ENCODE measurements at places on chromosomes 11 and 22.

GRCh38 chr11:41803895-41804294, 344.4 kb upstream of the LRRC4C start:
- DNase-seq: no peak

DNA sequence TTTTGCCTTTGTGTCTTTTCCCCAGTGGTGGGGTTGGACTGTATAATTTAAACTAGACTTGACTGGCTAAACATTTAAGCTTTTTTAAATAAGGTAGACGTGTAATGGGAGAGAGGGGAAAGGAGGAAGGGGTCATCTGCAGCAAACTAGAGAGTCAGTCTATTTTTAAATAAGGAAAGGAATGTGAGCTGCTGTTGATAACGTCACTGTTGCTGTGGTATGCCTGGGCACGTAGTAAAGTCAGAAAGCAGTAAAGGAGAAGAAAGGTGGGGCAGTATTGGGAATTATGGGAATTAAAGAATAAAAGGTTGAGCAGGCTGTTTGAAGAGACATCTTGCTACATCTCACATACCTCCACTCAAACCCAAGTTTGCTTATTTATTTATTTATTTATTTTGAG, 80.4 kb upstream of the FSHB start:
- no peak for DNase-seq

DNA sequence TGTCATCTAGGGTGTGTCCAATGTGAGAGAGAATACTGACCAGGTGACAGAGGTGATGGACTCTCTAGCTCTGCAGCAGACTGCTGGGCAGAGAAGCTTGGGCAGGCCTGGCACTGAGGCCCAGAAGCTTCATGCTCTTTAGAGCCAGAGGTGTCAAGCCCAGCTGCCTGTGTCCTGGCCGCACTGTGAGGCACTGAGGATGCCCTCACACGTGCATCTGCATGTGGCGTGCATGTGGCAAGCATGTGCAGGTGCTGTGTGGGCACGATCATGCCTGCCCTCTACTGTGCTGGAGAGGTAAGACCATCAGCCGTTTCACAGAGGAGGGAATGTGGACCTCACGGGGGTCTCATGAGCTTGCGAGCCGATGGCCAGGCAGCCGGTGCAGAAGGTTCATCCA, 15.8 kb upstream of the TXNRD2 start:
- no peak for DNase-seq

DNA sequence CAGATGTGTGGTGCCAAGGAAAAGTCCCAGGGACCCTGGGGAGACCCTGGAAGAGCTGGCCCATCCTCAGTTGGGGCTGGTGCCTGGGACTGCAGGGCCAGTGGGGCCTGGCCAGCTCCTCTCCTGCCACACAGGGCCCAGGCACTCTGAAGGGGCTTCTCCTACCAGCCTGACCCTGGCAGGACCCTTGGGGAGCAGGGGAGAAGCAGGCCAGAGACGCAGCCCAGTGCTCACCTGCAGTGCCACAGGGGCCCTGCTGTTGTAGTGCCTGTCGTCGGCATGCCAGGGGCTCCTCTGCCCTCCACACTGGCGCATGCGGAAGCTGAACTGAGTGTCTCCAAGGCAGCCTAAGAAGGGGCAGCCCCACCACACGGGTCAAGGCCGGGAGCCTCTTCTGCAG, 9.1 kb downstream of the DENND6B start:
- DNase-seq: no peak

DNA sequence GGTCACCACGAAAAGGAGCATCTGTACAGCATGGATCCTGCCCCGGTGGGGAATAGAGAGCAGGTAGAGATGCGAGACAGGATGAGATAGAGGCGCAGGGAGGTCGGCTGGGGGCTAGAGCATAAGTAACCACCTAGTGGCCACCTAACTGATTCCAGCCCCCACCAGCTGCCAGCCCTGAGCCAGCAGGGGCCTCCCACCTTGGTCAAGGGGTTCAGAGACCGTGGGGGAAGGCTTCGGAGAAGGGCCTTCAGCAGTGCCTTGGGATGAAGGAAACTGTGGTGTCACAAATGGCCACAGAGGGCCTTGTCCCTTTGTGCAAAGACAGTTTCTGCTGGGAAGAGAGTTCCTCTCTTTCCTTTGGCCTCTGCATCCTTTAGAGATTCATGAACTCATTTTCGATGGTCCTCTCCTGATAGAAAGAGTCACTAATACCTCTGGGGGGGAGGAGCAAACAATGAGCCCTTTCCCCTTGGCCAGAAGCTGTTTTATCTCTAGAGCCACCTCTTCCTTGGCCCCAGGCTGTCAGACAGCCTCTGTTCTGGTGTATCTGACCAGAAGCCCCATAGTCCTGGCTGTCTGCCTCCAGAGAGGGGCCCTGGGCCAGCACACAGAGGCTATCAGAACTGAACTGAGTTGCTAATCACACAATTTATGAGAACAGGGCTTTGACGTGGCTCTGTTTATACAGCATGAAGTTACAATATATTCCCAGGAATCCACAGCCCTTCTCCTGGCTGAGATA, 146.0 kb downstream of the PARVA start:
- DNase-seq: no peak

DNA sequence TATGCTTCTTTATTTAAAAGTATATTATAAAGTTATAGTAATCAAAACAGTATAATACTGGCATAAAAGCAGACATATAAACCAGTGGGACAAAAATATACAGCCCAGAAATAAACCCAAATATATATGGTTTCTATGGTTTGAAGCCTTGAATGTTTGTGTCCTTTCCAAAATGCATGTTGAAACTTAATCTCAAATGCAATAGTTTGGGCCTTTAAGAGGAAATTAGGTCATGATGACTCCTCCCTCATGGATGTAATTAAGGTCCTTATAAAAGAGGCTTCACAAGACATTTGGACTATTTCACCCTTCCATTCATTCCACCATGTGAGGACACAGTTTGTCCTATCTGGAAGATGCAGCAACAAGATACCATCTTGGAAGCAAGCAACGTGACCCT, at the start of gene MS4A6E:
Gene MS4A6E, plus strand, starts transcription at position 301 of the 400 bp plus-strand sequence. CDS start 7,641 bp downstream, outside the sequence.
- DNase-seq: no peak

- no peak for DNase-seq
These were observed 86.5 kb upstream of the SYN3 start for GRCh38 chr22:33144721-33145120.

DNA sequence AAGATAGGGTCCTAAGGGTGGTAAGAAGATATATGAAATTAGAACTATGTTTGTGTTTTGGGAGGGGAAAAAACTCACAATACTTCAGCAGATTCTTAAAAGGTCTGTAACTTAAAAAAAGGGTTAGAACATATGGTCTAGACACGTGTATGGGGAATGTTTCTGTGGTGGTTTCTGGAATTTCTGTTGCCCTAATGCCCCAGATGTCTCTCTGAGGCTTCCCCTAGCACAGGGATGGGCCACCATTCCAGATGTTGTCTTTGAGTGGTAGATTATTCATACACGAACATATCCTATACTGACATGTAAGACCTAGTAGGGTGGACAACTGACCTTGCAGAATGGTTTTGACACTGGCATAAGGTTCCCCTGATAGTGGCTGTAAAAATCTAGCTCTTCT, 26.2 kb downstream of the EHF start:
- DNase-seq: no peak

DNA sequence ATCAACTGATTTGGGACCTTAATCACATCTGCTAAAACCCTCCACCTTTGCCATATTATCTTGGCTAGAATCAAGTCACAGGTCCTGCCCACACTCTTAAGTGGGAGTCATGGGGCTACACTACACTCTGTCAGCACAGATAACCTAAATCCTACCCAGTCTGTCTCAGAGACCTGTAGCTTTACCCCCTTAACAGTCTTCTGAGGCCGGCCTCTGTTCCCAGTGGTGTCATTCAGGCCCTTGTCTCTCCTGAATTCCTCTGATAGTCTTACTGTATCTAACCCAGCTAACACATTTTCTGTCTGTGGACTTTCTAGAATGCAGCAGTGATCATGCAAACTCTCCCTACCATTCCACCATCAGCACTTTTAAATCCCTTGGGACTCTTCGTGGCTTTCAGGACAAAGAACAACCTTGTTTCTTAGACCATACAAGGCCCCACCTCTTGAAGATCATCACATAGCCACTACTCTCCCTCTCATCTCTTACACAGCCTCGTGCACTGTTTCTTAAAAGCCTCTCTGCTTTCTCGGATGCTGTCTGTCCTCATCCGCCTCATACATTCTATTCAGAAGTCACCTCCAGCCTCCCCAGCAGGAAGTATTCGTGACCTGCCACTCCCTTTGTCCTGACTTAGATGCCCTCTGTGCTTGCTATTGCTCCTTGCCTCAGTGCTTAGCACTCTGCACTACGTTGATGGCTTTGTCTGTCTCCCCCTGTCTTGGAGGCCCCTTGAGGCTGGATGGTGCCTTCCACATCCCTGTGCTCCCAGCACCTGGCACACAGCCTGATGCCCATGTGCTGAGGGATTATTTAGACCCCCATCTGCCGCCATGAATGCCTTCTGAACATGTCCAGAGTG, 57.9 kb downstream of the PANX1 start:
- no peak for DNase-seq

- no peak for DNase-seq
These were observed 2.3 kb downstream of the CCDC86 start for GRCh38 chr11:60844045-60844869.

DNA sequence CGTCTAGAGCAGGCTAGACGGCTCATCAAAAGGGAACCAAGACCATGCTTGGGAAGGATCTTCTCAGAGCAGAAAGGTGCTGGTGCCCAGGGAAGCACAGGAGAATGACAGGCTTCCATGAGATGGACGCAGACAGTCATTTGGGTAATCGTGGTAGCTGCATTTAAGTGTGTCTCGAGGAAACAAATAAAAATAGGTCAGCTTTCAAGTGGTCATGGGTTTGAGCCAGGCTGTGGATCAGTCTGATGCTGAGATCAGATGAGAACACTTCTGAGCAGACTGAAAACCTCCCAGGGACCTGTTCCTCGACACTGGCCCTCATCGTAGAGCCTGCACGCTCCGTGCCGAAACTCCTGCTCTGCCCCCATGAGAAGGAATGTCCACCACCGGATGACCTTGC, 4.7 kb downstream of the CARS1 start:
- DNase-seq: no peak

GRCh38 chr11:125772834-125773505, 5.7 kb downstream of the PATE2 start:
- no peak for DNase-seq

GRCh38 chr11:102990145-102990544, 34.6 kb upstream of the MMP13 start:
- no peak for DNase-seq

DNA sequence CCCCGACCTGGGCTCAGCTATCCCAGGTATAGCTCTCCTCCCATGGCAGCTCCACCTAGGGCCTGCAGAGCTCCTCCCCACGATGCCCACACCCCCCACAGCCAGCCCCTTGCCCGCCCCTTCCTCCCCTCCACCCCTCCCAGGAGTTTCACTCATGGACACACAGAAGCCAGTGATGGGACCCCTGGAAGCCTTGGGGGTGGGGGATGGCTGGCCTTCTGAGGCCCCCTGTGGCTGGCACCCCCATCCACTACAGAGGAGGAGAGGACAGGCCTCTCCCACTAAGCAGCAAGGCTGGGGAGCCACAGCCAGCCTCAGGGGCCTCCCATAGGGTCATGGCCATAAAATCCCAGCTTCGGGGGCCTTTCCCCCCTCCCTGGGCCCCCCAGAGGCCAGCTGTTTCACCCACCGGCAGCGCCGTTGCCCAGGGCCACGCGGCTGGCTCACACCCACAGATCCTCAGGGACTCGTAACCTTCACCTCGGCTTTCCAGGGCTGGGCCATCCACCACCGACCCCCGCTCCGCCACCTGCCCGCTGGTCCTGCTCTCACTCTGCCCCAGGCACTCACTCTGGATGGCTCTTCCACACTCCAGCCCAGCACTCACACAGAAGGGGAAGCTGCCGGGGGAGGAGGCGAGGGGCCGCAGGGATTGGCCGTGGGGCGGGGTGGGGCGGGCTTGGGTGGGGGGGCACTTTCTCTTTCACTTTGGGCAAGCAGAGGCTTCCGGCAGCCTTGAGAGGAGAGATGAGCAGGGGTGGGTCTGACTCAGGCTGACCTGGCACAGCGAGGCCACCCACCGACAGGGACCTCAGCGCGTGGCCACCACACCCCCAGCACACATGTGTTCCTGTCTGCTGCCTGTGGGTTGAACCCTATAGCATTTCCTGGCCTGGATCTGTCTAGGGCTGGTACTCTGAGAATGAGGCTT, 2.2 kb downstream of the SLC25A22 start:
- peak; percentile 81 for DNase-seq

- no peak for DNase-seq
These were observed 18.3 kb downstream of the ATG16L2 start for GRCh38 chr11:72832301-72833082.

DNA sequence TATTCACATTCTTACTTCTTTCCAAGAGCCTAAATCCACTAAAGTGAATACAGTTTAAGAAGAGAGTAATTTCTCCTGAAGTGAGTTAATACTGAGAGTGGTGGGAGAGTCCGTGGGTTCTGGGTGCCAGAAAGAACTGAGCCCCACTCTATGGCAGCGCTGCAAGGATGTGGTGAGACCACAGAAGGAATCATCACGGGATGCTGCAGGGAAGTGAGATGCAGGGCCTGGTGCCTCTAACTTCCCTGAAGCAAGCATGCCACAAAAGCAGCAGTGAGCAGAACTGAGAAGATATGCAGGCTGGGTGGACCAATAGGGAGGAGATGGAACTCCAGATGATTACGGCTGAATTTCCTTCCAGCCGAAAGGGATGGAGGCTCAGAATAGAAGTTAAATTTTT, 5.0 kb upstream of the MMP12 start:
- no peak for DNase-seq

- DNase-seq: no peak
These were observed at the start of gene KCNA4 for GRCh38 chr11:30016588-30017363. Gene KCNA4 (minus strand): TSS chr11:30017030. CDS start chr11:30012678, 4,352 bp downstream.

DNA sequence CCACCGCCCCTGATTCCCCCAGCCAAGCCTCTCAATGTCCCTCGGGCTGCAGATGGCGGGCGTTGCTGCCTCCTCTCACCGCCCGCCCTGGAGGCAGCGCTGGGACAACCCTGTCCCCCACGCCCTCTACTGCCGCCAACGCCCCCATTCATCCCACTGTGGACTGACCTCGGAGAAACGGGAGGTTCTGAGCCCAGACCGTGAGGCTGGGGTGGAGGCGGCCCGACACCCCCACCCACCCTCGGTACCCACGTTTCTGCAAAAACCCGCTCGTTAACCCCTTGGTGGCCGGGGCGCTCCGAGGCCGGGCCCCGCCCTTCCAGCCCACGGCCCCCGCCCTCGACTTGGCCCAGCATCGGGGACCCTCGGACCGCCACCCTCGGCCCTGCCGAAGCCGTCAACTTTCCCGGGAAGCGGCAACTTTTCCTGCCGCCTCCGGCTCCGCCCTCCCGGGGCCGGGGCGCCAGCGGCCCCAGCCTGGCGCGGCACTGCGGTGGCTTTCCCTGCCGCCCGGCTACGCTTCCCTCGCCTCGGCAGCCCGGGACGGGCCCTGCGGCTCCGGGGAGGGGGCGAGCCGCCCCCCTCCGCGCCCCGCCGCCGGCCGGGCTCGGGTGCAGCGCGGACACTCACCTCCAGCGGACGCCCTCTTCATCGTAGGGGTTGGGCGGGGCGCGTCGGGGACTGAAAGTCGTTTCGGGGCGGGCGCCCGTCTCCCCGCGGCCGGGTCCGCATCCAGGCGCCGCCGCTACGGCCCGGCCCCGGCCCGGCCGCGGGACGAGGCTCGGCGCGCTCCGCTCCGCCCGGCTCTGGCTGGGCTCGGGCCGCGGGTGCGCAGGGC, 458 bp downstream of the RTN4R start:
- DNase-seq: peak; percentile 32
